Endodermal cell (in vitro differentiated cells): ENCODE measurements at places on chromosomes 7 and 10. TPM values are rescaled to one million over a fixed set of nuclear protein-coding genes. Genes with fewer than 3 reads are reported as not detected.

The DYDC2 gene
- total RNA-seq = 1.9 to 5.7 TPM (median 5.3 TPM) in 3 replicates

The HMX3 gene
- total RNA-seq = not detected in 3 replicates

GRCh38 chr7:99485094-99485493 is 12.4 kb downstream of the ZNF789 start:
- no peak for DNase-seq

The AGBL3 gene
- total RNA-seq = 2.3 to 7.6 TPM (median 5.0 TPM) in 3 replicates

- peak; percentile 67 for DNase-seq
These were observed 142.8 kb downstream of the LSM5 start for GRCh38 chr7:32347244-32347828.

The SLC12A9 gene
- total RNA-seq = 35.1 and 36.5 TPM in 2 replicates

DNA sequence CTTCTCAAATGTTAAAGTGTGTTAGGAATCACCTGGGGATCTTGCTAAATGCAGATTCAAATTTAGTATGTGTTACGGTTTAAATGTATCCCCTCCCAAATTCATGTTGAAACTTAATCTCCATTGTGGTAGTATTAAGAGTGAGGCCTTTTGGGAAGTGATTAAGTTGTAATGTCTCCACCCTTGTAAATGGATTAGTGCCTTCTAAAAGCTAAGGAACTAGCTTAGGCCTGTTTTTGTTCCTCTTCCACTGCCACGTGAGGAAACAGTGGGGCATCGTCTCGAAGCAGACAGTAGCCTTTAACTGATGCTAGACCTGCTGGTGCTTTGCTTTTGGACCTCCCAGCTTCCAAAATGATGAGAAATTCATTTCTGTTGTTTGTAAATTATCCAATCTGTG is 52.3 kb upstream of the SEMA3D start:
- DNase-seq = no peak

DNA sequence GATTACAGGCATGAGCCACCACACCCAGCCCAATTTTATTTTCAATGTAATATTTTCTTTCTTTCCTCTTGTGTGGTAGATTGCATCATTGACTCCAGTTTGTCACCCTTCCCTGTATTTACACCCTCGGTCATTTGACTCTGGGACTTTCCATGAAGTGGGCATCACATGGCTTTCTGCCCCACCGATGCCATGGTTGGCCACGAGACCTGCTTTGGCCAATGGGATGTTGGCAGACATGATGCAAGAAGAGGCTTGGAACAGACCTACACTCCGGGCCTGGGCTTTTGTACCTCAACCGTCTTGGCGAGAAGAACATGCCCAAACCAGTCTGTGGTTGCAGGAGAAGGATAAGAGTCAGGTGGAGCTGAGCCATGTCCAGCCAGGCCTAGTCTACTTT is 38.8 kb upstream of the CACUL1 start:
- DNase-seq = no peak

DNA sequence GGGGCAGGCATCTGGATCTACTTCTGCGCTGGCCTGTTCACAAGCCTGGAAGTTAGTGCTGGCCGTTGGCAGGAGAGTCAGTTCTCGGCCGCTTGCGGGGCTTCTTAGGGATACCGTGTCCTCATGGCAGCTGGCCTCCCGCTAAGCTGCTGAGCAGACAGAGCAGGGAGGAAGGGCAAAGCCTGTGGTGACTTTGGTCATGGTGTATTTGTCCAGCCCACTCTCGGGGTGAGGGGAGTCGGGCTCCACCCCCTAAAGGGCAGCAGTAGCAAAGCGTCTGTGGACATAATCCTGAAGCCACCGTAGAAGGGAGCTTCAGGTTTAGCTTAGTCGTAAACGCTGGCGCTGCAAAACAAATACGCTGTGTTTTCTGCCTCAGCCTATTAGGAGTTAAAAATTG is 12.2 kb downstream of the UBE3C start:
- peak; percentile 79 for DNase-seq

DNA sequence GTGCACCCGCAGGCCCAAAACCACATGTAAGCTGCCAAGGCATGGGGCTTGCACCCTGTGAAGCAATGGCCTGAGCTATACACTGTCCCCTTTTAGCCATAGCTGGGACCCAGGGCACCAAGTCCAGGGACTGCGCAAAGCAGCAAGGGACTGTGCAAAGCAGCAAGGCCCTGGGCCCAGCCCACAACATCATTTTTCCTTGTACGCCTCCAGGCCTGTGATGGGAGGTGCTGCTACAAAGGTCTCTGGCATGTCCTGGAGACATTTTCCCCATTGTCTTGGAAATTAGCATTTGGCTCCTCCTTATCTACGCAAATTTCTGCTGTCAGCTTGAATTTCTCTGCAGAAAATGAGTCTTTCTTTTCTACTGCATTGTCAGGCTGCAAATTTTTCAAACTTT is 24.8 kb downstream of the ARHGAP19 start:
- DNase-seq = peak; percentile 65

DNA sequence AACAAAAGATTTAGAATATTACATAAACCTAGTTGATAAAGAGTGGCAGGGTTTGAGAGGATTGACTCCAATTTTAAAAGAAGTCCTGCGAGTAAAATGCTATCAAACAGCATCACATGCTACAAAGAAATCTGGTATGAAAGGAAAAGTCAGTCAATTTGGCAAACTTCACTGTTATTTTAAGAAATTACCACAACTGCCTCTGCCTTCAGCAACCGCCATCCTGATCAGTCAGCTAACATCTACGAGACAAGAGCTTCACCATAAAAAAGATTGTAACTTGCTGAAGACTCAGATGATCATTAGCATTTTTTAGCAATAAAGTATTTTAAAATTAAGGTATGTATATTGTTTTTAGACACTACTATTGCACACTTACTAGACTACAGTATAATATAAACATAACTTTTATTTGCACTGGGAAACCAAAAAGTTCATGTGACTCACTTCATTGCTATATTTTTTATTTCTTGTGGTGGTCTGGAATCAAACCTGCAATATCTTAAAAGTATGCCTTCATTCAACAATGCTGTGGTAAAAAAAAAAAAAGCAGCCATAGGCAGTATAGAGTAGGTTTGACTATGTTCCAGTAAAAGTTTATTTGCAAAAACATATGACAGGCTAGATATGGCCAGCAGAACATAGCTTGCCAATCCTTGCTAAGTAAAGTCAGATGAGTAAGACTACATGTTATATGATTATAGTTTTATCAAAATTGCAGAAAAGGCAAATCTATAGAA is 74.4 kb downstream of the GLCCI1 start:
- DNase-seq = no peak

DNA sequence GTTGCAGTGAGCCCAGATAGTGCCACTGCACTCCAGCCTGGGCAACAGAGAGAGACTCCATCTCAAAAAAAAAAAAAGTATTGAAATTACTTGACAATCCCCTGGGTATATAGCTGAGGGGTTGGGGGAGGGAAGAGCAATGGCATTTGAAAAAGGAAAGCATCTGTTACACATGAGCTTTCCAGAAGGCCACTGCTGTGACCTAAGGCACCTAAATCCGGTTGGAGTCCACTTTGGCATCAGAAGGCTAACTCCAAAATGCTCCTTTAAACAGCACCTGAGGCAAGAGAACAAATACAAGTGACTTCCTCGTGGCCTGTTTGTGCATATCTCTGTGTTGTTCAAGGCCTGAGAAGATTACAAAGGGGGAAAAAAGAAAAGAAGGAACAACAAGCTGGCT is 74.8 kb upstream of the PALS2 start:
- DNase-seq = no peak

GRCh38 chr7:6032167-6032566 is 991 bp downstream of the ANKRD61 start:
- DNase-seq = peak; percentile 7

The CALML3 gene
- not detected in 2 replicates for total RNA-seq

DNA sequence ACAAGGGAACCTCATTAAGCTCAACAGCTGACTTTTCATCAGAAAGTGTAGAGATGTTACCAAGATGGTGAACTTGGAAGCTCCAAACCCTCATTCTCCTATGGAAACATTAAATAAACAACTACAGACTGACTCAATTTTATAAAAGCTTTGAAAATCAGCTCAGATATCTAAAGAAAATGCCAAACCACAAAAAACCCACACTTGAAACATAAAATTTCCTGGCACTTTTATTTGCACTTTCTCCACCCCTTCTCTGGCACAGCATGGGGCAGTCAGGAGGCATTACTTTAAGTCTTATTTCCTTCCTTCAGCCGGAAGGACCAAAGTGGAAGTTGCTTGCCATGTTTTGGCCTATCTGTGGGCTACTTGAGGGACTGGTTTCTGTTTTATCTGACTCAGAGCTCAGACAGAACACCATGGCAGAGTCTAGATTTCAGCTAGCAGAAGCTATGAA is 114.7 kb downstream of the ODAD2 start:
- DNase-seq = no peak

The CTBP2 gene
- 105 and 109 TPM in 2 replicates for total RNA-seq

The SLC18A3 gene
- not detected in 2 replicates for total RNA-seq

The GIMAP2 gene
- total RNA-seq = not detected in 3 replicates

DNA sequence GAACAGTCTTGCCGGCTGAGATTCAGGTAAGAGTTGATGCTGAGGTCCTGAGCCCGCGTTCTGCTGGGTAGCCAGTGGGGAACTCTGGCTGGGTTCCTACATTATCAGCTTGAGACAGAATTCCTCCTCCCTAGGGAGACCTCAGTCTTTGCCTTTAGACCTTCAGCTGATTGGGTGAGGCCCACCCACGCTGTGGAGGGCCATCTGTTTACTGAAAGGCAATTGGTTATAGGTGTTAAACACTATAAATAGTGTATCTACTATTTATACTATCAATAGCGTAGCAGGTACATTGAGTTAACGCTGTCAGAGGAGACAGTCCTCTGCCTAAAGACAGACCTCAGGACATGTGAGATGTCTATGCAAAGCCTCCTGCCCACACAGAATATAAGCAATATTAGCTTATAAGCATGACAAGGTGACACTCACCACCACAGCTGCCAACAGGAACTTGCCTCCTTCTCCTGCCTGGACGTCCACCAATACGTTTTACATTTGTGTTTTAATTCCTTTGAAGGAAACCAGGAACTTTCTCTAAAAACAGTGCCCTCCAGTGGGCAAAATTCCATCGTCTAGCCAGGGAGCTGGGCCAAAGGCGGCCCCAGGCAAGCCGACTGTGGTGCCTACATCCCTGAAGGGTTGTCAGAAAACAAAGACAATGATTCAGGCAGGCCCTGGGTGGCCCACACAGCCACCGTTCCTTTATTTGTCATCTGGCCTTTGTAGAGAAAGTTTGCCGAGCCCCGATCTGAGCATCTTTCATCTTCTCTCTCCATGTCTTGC is 58.8 kb downstream of the INSIG1 start:
- DNase-seq = peak; percentile 86

DNA sequence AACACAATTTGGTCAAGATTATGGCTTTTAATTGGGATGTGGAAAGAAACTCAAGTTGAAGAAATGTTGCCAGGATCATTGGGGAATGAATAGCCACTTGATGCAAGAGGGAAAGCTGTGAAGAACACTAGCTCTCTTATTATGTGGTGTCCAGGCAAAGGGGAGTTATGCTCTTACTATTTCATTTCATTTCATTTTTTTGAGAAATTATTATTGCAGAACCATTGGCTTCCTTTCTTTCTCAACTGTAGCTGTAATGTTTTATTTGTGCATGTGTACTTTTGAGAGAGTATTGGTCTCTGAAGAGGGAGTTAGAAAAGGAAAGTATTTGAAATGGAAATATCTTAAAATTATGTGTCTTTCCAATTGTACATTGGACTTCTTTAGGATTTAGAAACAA is 312.6 kb upstream of the BMPER start:
- DNase-seq = no peak

The DDC gene
- 0.84 and 1.1 TPM in 2 replicates for total RNA-seq

DNA sequence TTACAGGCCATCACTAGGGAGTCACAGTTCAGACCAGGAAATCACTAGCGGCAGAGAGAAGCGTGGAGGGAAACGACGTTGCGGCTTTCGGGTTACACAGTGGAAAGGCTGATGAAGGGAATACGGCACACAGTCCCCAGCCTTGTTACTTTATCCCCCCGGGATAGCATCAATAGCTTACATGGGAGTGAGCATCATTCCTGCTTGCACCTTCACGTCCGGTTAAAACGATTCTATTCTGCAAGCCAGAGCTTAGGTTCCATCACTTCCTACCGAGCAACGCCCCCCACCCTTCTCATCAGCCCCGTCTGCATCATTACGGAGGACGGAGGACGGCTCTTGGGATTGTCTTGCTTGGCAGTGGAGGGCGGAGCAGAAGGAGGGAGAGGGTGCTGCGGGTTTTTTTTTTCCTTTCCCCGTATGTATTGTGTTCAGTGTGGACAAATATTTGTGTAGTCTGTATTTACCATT is 124.9 kb downstream of the CLEC2L start:
- no peak for DNase-seq

DNA sequence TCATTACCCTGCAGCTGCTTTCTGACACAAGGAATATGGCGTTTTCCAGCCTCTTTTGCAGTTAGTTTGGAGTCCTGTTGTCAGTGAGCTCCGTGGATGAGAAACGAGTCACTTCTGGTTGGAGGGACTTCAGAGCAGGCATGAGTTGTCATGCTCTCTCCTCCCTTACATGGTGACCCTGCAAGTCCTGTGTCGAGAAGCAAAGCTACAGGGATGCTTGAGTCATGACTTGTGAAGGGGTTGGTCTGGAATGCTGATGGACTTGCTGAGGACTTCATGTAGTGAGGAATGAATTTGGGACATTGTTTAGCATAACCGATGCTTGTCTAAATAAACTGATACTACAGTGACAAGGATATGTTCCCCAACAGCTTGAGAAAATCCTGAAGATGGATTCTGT is 108.8 kb downstream of the ADCYAP1R1 start:
- peak; percentile 38 for DNase-seq

GRCh38 chr7:155310425-155311114 is 12.9 kb downstream of the INSIG1 start:
- no peak for DNase-seq

The VKORC1L1 gene
- 24.3 and 24.7 TPM in 2 replicates for total RNA-seq

DNA sequence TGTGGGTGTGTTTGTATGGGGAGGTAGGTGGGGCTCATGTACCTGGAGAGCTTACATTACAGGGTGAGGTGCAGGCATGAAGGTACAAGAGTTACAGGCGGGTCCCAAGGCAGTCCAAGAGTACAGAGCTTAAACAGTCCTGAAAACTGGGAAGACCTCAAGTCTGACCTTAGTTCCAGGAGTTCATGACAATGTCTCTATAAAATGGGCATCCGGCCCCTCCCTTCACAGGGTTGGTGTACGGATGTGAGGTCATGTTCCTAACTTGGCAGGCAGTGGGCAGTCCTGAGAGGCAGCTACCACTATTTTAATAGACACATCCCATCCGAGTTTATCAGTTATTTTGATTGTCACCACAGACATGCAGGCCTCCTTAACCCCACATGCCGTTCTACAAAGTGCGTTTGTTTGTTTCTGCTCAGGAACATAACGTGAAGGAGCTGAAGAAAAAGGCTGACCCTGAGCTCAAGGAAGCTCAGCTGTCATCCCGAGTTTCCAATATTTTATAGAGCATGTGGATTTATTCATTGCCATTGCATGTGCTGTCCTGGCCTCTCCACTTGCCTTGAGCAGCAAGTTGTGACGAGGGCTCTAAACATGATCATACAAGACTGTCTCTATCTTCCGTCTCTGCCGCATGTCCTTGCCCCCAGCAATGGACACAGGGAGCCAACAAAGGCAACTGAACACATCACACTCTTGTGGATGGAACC is 647.5 kb upstream of the IGFBP3 start:
- no peak for DNase-seq

The CREB3L2 gene
- total RNA-seq = 51.7 to 80.2 TPM (median 72.3 TPM) in 3 replicates

The RAPGEF5 gene
- 23.2 to 56.9 TPM (median 26.8 TPM) in 3 replicates for total RNA-seq
